Stimulated activated CD4-positive, alpha-beta T cell treated with anti-CD3 and anti-CD28 coated beads, Interleukin-15, amount 100 ng/mL, for 24 hours (primary cell): ENCODE measurements at places on chromosomes 16 and 17.

DNA sequence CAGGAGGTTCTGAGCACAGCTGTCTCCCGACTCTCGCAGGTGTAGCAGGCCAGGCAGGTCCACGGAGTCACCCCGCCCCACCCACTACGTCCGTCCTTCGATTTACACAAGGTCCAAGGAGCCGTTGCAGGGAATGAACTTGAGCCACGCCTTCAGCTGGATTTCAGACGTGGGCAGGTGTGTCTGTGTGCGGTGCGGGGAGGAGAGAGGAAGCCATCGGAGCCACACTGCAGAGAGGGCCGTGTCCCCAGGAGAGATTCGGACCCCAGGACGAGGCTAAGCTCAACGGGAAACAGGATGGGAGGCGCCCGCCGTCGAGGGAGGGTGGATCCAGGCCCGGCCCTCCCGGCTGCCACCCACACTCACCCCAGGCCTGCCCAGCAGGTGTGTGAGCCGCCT, 50.3 kb downstream of the RPH3AL start:
- DNase-seq, result no peak

GRCh38 chr17:79989106-79989835, 46.4 kb downstream of the TBC1D16 start:
- no peak for DNase-seq

- DNase-seq, result no peak
Measured at GRCh38 chr17:77667478-77667877, 291.0 kb upstream of the TNRC6C start.

DNA sequence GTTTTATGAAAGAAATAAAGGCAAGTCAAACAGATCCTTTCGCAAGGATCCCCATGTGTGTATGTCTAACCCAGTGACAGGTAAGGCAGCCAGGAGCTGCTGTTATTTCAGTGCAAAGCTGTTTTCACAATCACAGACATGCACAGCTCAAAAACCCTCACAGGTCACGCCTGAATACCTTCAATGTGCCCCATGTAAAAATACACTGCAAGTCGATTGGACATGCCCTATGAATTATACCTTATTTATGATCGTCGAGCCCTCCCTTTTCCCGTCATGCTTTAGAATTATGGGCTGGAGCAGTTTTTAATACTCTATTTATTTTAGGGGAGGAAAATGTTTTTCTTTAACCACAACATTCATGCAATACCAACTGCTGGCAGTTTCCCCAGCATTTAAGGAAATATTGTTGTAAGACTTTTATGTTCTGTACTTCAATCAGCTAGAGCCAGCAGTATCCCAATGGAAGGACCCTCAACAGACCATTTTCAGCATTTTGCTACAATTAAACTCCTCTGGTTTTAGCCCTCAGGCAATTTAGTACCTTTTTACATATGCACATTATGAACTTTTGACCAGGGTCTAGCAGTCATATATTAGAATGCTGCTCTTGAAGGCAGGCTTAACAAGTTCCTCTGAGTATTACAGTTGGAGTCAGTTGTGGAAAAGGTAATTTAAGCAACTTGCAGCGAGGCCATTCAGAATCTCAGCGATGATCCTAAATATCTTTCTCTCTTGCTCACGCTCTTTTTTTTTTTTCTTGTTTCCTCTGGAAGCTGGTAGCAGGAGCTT, 362.2 kb downstream of the WWOX start:
- DNase-seq, result no peak

DNA sequence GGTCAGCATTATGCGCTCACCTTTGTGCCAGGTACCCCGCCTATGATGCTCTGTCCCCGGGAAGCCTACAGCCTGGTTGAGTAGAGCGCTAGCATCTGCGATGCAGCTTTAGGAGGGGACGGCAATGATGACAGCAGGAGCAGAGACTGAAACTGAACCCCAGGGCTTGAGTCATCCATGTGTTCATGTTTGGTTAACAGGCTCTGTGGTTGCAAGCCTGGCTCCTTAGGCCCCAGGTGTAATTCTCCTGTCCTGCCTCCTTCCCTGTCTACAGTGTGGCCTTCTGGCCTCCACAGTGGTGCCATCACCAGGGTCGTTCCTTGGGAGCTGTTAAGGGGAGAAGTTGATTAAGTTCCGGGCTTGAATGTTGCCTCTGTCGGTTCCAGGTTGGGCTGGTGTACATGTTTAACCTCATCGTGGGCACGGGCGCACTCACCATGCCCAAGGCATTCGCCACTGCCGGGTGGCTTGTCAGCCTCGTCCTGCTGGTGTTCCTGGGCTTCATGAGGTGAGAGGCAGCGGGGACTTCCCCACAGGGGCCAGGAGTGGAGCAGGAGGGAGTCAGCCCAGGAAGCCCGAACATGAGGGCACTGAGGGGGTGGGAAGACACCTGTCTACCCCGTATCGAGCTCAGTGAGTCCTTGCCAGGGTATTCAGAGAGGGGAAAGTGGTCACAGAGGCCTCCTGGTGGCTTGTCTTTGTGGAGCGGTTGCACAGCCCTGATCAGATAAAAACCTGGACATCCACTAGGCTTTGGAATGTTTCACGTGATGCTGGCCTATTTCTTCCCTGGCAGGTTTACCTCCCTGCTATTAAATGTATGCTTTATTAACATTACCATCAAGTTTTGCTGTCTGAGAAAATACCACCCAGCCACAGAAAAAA, 9.2 kb upstream of the NAT9 start:
- DNase-seq, result peak; percentile 59

DNA sequence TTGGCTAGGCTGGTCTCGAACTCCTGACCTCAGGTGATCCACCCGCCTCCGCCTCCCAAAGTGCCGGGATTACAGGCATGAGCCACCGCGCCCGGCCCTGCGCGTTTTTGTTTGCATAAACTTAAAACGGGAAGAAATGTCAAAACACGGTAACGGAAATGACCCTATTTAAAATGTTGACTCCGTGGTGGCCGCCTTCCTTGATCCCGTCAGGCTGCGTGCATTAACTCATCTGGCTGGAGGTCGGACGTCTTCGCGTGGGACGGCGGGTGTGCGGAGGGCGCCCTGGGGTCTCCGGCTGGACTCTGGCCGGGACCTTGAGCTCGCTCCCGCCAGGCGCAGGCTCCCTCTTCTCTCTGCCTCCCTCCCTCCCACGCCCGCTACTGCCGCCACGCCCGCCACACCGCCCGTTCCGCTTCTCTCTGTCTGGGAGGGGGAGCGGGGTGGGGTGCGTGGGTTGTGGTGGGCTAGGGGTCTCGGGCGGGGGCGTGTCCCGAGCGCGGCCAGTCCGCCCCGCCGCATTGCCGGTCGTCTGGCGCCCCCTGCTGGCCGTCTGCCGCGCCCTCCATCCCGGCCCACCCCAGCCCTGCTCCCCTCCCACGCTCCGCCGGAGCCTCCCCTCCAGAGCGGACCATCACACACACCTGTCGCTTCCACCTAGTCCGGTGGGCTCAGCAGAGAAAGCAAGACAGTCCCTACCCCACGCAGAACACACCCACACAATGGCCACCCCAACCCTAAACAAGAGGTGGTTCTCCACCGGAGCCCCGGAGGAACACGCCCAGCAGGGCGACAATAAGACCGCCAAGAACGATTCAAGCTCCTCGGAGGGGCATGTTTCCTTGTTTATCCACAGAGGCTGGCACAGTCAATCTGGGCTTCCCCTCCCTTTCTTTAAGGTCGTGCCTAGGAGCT, 1.2 kb upstream of the CCDC42 start:
- DNase-seq, result peak; percentile 84

GRCh38 chr16:14111713-14112538, 40.8 kb downstream of the MRTFB start:
- DNase-seq, result no peak

DNA sequence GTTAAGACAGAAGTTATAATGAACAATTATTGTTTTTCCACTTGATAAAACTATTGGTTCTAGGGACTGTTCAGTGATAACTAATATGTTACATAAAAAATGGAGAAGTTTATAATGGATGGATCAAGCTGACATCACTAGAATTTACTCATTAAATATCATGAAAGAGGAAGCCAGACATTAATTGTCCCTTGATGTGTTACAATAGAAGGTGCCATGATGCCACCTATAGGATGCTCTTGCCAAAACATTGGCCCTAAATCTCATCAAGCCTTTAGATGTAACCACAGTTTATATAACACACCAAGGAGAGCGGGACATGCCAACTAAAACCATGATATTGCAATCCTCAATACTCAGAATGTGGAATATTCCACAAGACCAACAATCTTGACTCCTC, 147.9 kb upstream of the MON1B start:
- DNase-seq, result no peak

DNA sequence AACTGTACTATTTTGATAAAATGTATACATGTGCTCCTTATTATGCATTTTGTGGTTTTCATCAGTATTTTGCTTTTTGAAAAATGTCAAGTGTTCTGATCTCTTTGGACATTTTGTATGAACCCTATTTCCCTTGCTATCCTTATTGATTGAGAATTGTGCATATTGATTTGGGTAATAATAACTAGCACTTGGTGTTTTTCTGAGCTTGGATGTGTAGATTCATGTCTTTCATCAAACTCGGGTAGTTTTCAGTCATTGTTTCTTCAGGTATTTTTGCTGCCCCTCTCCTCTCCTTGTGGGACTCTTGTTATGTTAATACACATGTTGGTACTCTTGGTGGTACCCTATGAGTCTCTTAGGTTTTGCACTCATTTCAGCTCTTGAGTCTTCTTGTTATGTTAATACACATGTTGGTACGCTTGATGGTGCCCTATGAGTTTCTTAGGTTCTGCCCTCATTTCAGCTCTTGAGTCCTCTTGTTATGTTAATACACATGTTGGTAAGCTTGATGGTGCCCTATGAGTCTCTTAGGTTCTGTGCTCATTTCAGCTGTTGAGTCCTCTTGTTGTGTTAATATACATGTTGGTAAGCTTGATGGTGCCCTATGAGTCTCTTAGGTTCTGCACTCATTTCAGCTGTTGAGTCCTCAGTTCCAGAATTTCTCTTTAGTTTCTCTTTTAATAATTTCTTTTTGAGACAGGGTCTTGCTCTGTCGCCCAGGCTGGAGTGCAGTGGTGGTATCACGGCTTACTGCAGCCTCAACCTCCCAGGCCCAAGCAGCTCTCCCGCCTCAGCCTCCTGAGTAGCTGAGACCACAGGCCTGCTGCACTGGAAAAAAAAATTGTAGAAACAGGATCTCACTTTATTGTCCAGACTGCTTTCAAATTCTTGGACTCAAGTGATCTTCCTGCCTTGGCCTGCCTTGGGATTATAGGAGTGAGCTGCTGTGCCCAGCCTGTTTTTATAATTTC, 19.3 kb downstream of the ZNF750 start:
- no peak for DNase-seq

DNA sequence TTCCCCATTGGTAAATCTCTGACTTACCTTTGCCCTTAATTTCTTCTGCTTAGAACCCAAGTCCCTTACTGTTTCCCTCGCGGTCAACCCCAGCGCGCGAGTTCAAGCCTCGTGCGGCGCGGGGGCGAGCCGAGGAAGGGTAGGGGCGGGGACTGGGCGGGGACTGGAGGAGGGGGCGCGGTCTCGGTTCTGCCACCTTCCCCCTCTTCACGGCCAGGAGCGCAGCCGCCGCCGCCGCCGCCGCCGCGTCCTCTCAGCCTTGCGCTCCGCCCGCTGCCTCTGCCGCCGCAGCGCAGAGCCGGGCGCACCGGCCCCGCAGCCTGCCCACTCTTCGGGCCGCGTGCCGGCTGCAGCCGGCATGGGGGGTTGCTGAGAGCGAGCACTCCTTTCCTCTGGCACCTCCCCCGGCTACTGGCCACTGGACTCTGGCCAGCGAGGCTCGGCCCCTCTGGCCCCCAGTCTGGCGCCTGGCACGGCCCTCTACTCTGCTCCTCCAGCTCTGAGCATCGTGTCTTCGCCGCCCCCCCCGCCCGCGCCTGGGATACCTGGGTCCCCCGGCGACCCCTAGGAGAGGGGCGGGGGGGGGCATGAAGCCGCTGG, at the start of gene RAPGEFL1:
Gene RAPGEFL1, plus strand, starts transcription at position 196 of the 600 bp plus-strand sequence. Its CDS starts 392 bp downstream, at position 588.
- peak; percentile 91 for DNase-seq

- no peak for DNase-seq
Measured at GRCh38 chr16:88012360-88012759, 61.1 kb downstream of the BANP start.

DNA sequence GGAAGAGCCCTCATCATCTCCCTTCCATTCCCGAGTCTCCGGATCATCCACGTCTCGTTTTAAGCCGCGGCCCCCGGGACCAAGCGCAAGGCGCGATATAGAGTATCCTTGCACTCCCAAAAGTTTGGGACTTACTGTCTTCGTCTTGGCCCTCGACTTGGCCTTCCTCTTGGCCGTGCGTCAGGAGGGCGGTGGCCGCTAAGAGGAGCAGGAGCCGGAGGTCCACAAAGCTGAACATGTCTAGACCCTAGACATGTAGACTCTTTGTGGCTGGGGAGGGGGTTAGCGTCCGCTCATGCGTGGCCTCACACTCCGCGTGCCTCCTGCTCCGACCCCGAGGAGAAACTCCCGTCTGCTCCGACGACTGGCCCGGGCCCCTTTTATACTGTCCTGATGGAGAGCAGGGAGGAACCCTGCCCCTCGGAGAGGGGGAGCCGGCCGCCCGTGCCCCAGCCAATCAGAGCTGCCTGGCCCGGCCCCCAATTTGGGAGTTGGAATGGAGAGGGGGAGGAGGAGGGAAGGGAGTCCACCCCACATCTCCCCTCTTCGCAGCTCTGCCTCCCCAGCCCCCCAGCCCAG, at the start of gene COL1A1:
Gene COL1A1, minus strand, starts transcription at position 356 of the 579 bp plus-strand sequence. Its CDS starts 118 bp downstream, at position 238.
- no peak for DNase-seq

GRCh38 chr16:63200940-63201339, 1164.7 kb upstream of the CDH8 start:
- DNase-seq, result no peak

- no peak for DNase-seq
Measured at GRCh38 chr17:30196504-30196903, 39.0 kb downstream of the SLC6A4 start.

- no peak for DNase-seq
Measured at GRCh38 chr17:59375857-59376256, 44.4 kb downstream of the YPEL2 start.

DNA sequence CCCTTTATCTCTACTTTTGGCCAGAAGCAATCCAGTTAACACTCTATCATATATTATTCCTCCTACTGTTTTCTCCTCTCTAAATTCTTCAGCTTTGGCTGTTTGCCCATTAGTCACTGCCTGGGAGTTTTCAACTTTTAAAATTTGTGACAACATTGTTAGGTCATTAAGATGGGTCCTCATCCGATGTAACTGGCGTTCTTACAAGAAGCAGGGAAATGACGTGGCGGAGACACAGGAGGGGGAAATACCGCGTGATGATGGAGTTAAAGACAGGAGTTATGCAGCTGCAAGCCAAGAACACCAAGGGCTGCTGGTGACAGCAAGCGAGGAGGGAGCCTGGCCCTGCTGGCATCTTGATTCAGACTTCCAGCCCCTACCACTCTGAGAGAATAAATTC, 34.8 kb upstream of the CPHXL start:
- peak; percentile 7 for DNase-seq

GRCh38 chr17:19876529-19877161, 8.9 kb upstream of the ULK2 start:
- peak; percentile 49 for DNase-seq

DNA sequence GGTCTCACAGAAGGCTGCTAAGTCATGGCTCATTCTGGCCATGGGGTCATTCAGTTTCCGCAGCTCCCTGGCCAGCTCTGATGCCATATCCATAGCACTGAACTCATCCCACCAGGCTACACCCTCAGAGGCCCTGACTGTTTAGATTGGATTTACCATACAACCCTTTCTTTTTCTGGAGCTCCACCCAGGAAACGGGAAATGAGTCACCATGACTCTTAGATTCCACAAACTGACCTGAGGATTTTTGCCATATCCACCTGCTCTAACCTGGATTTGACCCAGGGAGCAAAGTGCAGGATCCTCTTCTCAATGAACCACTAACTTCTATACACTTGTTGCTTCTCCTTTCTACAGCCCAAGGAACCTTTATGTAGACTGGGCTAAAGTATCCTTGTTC, 20.3 kb upstream of the CALB2 start:
- no peak for DNase-seq
